ENCODE measurements at places on chromosomes 7 and 10.

GRCh38 chr7:33612442-33612841, 292.9 kb upstream of the BMPER start:
- DNase-seq, result no peak

DNA sequence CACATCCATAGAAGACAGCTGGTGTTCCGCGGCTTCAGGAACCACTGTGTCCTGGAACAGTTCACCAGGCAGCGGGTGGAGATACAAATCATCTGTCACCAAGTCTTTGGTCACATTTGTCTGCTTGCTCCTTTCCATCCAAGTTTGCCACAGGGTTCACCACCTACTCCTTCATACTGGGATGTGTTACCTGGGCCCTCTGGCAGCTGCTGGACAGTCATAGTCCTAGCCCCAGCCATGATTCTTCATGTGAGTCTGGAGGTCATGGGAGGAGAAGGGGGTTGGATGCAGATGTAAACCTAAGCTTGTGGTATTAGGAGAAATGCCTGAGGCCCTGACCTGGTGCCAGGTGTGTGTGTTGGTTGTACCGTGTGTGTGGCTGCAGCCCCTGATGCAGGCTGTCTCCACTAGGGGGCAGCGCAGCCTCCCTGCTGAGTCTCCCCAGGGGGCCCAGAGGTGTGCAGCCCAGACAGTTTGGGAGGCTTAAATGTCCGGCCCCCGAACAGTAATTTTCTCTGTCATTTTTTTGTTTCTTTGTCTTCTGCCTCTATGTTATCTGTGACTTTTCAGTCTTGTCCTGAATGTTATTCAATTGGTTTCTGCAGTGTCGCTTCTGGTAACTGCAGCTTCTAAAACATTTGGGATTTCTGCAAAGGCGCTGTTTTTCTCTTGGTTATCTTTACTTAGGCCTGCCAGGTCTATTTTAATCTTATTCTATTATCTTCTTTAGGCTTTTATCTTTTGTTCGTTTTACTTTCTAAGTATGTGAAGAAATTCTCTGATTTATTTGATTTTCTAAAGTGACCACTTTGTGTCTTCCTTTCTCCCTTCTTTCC, 14.8 kb downstream of the NPS start:
- peak; percentile 20 for DNase-seq

- no peak for DNase-seq
Measured at GRCh38 chr7:48398191-48398590, 226.9 kb downstream of the ABCA13 start.

GRCh38 chr10:71127773-71128172, 84.6 kb upstream of the UNC5B start:
- DNase-seq, result no peak
